Gastrocnemius medialis (tissue), 4 donors: ENCODE measurements at places on chromosomes 1 and 21. TPM values are rescaled to one million over a fixed set of nuclear protein-coding genes. Genes with fewer than 3 reads are reported as not detected.

Gene VWA5B1
- not detected for total RNA-seq

Gene SLAMF8
- 0.75 TPM for total RNA-seq

Gene WNT9A
- total RNA-seq: 10.7 TPM

Gene F13B
- not detected for total RNA-seq

Gene CD1D
- 0.82 TPM for total RNA-seq

Gene OR14K1
- not detected for total RNA-seq

Gene S100A8
- total RNA-seq: 17.7 TPM

Gene NBPF14
- 13.0 TPM for total RNA-seq

Gene FOXO6
- total RNA-seq: 3.9 TPM

Gene TNFRSF4
- 0.42 TPM for total RNA-seq

Gene TSPAN1
- 2.9 TPM for total RNA-seq

Gene SLC30A1
- 2.2 TPM for total RNA-seq
